Activated CD8-positive, alpha-beta memory T cell treated with anti-CD3 and anti-CD28 coated beads for 4 hours (primary cell): ENCODE measurements at places on chromosomes 4 and X.
A peak's percentile ranks its signal among the peaks of the same experiment; 100 is the strongest.

GRCh38 chrX:15976396-15976795 lies 121.8 kb upstream of the AP1S2 start:
- no peak for DNase-seq

DNA sequence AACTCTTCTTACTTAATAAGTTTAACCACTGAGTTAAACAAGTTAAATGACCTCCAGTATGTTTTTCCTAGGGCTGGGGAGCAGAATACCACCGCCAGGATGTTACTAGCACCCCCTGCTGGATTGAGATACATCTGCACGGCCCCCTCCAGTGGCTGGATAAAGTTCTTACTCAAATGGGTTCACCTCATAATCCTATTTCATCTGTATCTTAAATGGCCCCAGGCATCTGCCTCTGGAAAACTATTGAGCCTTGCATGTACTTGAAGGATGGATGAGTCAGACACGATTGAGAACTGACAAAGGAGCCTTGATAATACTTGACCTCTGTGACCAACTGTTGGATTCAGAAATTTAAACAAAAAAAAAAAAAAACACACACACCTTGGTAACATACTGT lies 61.5 kb upstream of the MMAA start:
- peak; percentile 15 for DNase-seq

- peak; percentile 36 for DNase-seq
Measured at GRCh38 chr4:38860788-38861424, 4.3 kb upstream of the TLR6 start.

- DNase-seq, result no peak
Measured at GRCh38 chr4:112270051-112270450, 15.7 kb downstream of the TIFA start.

DNA sequence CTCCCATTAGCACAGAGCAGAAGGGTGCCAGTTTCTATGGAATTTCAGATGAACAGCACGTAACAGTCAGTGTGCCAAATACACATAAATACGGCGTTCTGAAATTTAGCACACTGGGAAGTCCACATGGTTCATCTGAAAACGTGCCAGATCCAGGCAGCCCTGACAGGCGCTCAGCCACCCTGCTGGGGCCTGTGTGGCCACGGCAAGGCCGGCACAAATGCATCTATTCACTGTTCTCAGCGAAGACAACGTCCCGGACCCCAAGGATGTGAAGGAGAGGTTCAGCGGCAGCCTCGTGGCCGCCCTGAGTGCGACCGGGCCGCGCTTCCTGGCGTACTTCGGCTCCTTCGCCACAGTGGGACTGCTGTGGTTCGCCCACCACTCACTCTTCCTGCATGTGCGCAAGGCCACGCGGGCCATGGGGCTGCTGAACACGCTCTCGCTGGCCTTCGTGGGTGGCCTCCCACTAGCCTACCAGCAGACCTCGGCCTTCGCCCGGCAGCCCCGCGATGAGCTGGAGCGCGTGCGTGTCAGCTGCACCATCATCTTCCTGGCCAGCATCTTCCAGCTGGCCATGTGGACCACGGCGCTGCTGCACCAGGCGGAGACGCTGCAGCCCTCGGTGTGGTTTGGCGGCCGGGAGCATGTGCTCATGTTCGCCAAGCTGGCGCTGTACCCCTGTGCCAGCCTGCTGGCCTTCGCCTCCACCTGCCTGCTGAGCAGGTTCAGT lies 15.6 kb downstream of the DGKQ start:
- no peak for DNase-seq

DNA sequence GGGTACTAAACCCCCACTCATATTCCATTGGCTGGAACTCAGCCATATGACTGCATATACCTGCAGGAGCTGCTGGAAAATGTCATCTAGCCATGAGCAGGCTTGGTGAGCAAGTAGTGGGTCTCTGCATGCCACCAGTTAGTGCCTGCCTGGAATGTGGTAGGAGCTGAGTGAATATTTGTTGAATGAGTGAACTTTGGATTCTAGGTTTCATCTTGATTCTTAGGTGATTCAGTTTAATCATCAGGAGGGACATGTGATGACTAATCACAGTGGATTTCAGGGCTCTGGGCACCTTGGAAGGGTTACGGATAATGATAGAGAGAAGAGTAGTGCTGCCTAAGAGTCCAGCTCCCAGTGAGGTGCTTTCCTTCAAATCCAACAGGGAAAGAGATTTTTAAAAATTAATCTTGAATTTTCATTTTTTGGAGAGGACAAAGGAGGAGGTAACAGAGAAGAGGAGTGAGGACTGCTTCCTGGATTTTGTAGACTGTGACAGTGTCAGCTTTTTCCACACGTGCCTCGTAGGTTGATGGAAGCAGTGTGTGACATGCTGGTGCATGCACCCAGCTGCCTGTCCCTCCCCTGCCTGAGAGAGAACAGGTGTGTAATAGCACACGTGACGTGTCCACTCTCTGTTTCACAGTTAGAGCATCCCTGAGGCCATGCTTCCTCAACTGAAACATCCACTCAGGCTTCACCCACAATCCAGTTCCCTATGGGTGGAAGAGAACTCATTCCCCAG lies 30.4 kb downstream of the NHS start:
- DNase-seq, result no peak

DNA sequence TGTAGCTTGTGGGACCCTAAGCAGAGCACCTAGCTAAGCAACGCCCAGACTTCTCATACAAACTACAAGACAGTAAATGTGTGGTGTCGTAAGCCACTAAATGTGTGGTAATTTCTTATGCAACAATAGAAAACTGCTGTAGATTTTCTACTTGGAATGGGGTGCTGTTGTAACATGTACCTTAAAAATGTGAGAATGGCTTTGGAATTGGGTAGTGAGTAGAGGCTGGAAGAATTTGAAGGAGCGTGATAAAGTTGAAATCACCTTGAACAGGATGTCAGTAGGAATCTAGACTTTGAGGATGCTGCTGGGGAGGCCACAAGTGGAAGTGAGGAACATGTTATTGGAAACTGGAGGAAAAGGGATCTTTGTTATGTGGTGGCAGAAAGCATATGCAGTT lies 43.2 kb upstream of the FUNDC1 start:
- no peak for DNase-seq
